Right cardiac atrium (tissue), 5 donors: ENCODE measurements at places on chromosomes 1 and 21.

DNA sequence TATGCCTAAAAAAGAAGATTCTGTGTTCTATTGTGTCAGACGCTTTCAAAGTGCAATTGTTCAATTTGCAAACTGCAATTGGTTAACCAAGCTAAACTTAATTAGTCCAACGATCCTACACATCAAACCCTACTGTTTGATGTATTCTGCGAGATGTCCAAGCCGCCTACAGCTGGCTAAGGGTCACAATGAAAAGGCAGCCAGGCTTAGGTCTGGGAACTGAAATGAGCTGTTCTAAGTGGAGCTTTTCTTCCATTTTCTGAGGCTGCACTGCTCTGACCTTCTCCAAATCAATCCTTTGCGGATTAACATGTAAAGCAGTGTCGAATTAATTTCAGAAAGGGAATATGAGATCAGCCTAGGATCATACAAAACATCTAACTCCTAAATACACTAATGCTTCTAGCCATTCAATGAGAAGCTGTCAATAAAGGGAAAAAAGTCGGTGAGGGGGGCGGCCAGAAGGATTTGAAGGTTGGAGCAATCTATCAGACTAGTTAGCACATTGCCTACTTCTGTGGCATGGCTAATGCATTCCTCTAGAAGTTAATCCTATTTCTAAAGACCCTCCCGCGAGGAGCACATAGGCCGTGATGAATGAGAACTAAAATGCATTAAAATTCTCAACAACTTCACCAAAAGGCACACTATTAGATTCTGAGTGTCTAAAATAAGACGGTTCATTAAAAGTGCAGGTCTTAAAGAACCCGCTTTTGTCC, 119.0 kb downstream of the SIM2 start:
- DNase-seq: no peak

GRCh38 chr1:50930193-50930592, 29.9 kb downstream of the FAF1 start:
- no peak for DNase-seq

GRCh38 chr21:27365394-27365793, 398.5 kb upstream of the ADAMTS5 start:
- no peak for DNase-seq

DNA sequence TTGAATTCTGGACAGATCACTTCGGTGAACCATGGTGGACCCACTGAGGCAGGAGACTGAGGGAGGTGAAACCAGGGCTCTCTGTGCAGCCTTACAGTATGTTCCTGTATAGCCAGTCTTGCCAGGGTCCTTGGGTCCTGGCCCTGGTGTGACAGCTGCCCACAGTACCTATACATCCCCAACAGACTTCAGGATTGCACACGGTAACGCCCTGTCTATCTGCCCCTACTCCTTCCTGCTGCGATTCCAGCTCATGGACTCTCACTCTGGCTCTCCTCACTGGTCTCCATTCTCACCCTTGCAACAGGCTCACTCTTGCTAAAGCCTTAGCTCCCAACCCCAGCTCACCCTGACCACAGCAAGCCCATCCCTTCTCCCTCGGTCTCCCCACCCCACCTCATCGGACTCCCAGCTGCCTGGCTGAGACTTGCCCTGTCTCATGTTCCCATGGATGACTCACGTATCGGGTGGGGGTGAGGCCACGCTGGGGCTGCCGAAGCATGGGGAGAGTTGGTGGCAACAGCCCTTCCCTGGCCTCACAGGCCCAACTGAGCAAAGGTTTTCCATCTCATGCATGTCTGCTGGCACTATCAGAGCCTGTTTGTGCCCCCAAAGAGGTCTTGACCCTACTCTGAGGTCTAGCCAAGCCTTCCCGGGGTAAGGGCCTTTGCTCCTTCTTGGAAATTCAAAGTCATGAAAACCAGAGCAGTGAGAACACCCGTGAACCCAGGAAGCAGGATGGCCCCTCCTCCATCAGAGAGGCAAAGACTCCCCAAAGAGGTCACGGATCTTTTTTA, 7.1 kb downstream of the PHLDA3 start:
- DNase-seq: peak; percentile 92

GRCh38 chr21:42315296-42315891, at the start of gene TFF3:
Gene TFF3, minus strand, starts transcription at chr21:42315409. Its CDS starts 35 bp downstream, at chr21:42315374.
- no peak for DNase-seq

- no peak for DNase-seq
Measured at GRCh38 chr1:34978921-34979320, 6.2 kb downstream of the TMEM35B start.
